Kasumi-1 (cell line): ENCODE measurements at places on chromosomes 2 and 18.

GRCh38 chr18:49920731-49921130 is 107.4 kb upstream of the ACAA2 start:
- no peak for DNase-seq

GRCh38 chr2:218995972-218996711 is 2.9 kb upstream of the CRYBA2 start:
- no peak for DNase-seq

DNA sequence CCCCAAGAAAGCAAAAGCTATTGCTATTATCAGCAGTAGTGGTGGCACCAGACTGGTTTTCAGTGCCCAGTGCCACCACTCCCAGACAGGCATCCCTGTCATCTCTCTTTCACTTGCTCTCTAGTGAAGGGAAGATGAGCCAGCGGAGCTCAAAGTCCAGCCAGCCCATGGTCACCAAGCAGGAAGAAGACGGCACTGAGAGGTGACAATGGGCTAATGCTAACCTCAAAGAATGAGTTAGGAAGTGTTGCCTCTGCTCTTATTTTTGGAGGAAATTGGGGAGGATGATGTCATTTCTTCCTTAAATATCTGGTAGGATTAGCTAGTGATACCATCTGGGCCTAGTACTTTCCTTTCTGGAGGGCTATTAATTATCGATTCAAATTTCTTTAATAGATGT is 1.7 kb downstream of the SP140 start:
- DNase-seq: no peak

DNA sequence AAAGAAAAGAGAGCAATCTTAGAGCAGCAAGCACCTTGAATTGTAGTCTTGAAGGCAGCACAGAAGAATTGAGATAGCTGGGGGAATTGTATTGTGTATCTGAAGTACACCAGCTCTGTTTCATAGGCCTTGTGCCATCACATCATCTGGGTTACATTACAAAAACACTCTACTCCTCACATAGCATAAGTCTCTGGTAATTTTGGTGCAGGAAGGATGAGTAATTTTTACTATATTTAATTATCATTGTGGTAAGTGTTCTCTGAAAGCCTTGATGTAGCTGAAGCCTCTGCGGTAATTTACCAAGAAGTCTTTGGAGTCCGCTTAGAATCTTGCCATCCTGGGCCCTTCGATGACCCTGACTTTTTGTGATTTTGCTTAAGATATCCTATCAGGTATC is 291.1 kb downstream of the ARHGAP15 start:
- no peak for DNase-seq

DNA sequence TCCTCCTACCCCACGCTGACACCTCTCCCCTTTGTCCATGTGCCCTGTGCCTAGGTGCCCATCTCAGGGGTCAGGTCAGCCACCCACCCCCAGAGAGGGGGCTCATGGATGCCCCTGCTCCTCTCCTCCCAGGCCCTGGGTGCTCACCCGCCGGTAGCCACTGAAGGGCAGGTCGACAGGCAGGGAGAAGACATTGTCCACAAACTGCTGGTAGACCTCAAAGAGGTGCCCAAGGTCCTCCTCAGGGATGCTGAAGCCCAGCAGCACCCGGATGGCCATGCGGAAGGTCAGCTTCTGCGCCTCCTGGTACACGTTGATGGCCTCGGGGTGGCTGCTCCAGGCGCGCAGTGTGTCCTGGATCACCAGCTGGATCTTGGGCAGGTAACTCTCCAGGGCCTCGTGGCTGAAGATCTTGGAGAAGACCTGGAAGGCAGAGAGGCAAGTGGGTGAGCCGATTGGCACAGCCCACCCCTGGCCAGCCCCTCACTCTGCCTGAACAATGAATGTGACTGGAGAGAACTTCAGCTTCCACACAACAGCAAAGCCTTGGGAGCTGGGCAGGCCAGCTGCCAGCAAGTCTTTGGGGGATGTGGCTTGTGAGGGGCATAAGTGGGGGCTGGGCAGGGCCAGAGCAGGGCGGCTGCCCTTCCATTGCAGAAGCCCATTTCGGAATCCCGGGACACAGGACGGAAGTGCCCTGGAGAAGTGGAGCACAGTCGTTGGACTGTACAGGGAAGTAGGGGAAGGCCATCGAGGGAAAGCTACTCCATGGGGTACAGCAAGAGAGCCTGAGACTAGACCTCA is 12.5 kb downstream of the CYP26B1 start:
- DNase-seq: no peak

- no peak for DNase-seq
These were observed 217.1 kb downstream of the DYSF start for GRCh38 chr2:71670430-71670795.

DNA sequence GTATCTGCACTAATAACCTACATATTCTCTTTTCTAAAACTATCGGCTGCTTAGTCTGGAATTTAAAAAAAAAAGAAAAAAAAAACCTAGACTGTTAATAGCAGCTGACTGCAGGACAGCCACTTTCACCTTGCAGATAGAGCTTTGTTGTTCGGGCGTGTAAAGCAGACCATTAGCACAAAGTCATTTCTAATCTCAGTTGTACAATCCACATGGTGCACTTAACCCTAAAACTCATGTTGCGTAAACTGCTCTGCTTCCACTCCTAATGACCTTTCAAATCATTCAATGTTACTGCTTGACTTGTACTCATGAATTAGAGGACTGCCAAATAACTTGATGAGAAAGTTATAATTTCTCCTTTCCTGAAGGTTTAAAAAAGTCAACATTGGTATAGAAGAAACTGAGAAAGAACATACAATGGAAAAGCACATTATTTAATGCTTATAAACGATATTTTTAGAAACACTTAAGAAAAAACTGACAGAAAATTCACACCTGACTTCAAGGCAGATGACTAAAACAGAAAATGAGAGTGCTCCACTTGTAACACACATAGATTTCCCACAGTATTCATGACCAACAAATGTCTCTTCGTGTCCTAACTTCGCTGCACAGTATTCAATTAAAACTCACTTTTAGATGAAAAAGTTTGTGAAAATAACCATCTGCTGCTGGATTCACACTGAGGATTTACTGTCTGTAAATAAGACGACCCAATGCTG is 2.6 kb downstream of the CDH2 start:
- DNase-seq: no peak

- no peak for DNase-seq
These were observed 1.3 kb downstream of the SLC66A3 start for GRCh38 chr2:11156396-11157075.

- DNase-seq: no peak
These were observed 295.3 kb downstream of the LRRTM1 start for GRCh38 chr2:80009211-80009610.

DNA sequence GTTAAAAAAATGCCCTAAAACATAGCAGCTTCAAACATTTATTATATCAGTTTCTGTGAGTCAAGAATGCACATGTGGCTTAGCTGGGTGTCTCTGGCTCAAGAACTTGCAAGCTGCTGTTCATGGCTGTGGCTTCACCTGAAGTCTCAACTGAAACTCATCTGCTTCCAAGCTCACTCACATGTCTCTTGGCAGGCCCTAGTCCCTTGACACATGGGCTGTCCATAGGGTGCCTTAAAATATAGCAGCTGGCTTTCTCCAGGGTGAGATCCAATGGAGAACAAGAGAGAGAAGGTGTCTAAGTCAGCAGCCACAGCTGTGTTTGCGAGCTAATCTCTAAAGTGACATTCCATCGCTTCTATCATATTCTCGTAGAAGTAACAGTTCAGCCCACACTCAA is 152.8 kb downstream of the DSEL start:
- DNase-seq: no peak

GRCh38 chr2:174300114-174300513 is 34.6 kb upstream of the SP9 start:
- DNase-seq: no peak

DNA sequence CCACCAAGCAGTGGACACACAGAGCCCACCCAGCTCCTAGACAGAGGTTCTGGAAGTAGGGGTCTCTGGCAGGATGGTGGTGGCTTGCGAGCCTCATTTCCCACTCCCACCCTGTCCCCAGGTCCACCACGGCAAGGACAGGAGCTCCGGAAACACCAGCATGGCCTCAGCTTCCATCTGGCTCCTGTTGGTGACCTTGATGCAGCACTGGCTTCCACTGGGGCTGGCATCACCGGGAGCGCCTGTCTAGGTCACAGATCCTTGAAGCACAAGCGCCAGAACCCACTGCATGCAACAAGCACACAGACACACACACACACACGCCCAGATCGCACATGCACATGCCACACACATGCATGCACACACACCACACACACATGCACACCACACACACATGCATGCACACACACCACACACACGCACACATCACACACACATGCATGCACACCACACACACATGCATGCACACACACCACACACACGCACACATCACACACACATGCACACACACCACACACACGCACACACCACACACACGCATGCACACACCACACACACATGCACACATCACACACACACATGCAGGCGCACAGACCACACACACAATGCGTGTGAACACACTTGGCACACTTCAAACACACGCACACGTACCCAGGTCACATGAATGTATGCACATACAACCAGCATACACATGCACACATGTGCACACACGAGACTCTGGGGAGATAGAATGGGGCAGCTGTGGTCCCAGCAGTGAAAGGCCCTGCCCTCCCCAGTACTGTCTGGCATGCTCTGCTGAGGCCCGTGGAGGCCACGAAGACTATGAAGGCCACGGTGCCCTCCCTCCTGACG is 63.7 kb downstream of the TWIST2 start:
- DNase-seq: no peak

DNA sequence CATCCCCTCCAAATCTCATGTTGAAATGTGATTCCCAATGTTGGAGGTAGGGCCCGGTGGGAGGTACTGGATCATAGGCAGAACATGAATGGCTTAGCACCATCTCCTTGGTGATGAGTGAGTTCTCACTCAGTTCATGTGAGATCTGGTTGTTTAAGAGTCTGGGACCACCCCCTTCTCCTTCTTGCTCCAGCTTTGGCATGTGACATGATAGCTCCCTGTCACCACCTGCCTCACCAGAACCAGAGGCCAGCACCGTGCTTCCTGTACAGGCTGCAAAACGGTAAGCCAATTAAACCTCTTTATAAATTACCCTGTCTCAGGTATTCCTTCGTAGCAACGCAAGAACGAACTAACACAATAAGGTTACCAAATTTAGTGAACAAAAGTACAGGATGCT is 95.4 kb downstream of the ZBTB7C start:
- DNase-seq: no peak

- DNase-seq: no peak
These were observed 4.9 kb upstream of the DNAH7 start for GRCh38 chr2:196073521-196073920.

GRCh38 chr2:11698009-11698922 is 28.3 kb upstream of the NTSR2 start:
- no peak for DNase-seq

DNA sequence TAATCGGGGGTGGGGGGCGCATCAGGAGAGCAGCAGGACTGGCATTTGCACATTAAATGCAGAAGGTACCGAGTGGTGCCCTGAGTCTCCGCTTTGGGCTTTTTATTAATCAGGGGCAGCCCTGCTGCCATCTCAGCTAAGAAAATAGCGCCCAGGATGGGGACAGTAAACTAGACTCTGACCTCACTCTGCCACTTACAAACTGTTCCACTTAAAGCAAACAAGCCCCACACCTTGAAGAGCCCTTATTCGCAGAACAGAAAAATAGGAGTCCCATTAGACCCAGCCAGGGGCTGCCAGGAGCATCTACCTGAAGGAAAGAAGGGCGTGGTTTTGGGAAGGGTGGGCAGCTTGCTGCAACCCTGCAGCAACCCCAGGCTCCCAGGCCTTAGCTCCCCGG is 165.3 kb downstream of the TNS1 start:
- no peak for DNase-seq

- DNase-seq: peak; percentile 19
These were observed 160.9 kb upstream of the TTC39C start for GRCh38 chr18:23853448-23854195.

- DNase-seq: no peak
These were observed 54.2 kb downstream of the DIPK1C start for GRCh38 chr18:74402806-74403433.

DNA sequence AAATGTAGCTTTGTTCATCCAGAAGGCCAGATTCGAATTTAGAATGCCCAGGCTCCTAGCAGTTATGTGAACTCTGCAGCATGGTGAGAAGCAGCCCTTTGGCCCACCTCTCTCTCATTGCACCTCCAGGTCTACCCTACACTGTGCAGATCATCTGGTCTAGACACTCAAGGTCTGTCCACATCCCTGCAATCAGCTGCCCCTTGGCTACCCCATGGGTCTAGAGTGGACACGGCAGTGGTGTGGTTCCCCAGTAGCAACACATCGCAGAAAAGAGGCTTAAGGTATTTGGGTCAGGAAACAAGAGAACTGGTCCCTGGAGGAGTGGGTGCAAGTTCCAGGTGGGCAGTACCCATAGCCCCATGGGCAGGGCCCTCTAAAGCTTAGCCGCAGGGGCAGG is 76.6 kb upstream of the BCL2L11 start:
- DNase-seq: no peak

DNA sequence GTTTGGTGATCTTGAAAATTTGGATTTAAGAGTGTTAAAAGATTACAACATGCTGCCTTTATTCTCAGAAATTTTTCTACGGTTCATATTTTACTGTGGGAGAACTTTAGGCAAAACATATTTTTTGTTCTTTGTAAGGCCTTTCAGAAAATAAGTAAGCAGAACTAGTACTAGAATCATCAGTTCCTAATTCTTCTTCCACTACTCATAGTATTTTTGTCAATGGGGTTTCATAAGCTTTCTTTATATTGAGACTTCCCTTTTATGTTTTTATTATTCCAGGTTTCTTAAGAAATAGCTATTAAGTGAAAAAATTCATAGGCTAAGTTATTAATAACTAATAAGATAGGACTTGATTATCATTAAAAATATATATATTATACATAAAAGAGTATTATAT is 12.4 kb downstream of the UGGT1 start:
- no peak for DNase-seq

DNA sequence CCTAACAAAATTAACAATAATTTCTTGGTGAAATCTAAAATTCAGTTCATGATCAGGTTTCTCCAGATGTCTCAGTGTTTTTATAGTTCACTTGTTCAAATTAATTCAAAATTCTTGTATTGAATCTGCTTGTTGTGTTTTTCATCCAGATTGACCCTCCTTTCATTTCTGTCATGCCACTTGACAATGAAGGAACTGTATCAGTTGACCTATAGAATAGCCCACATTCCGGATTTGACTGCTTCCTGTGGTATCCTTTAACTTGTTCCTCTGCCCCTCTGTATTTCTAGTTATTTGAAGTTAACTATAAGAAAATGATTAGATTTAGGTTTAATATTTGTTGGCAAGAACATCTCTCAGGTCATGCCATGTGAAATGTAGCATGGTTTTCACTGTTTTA is 53.3 kb downstream of the TWSG1 start:
- DNase-seq: no peak

DNA sequence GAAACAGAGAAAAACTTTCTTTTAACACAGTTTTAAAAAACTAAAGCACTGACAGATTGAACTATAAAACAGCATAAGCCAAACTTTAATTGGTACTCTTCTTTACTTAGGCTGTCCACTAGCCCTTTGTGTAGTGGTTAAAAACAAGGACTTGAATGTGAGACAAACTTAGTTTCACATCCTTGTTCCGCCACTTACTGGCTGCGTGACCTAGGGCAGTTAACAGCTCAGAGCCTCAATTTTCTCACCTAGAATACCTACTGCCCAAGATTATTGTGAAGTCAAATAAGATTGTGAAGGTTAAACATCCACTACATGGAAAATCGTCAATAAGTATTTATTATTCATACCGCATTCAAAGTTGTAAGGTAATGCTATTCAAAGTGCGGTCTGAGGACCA is 2.0 kb downstream of the WDR35 start:
- DNase-seq: no peak

- DNase-seq: no peak
These were observed 228.9 kb downstream of the TMEM163 start for GRCh38 chr2:134489732-134490384.
